Left ventricle myocardium inferior (tissue), 1 donor: ENCODE measurements at places on chromosomes 5 and 9. TPM values are rescaled to one million over a fixed set of nuclear protein-coding genes. Genes with fewer than 3 reads are reported as not detected.

DNA sequence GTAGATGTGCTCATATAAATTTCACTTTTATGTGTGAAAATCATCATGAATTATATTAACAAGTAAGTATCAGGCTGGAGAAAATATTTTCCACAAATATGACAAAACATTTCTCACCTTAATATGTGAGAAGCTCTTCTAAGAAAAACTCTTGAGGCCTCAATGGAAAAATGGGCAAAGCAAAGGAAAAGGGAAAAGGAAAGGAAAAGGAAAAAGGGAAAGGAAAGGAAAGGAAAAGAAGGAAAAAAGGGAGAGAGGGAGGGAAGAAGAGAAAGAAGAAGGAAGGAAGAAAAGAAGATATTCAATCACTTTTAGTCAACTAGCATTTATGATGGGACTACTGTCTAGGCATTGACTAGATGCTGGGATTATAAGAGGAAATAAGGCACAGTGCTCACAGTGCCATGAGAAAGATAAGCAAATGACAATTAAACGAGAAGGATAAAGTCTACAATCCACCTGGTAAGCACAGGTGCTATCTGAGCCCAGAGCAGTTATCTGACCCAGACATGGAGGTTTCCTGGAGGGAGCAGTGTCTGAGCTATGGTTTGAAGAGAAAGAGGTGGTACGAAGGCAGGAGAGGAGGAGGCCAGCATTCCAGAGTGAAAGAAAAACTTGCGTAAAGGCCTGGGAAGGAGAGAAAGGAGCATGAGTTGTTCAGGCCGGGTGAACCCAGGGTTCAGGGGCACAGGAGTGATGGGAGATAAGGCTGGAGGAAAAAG lies 18.3 kb upstream of the ACSL6 start:
- DNase-seq, result no peak

GRCh38 chr9:102609461-102609860 lies 385.7 kb upstream of the CYLC2 start:
- DNase-seq, result no peak

- DNase-seq, result peak; percentile 68
Observed at GRCh38 chr9:124284237-124284831, 26.6 kb downstream of the NEK6 start.

GRCh38 chr5:75002271-75002670 lies 50.1 kb downstream of the GCNT4 start:
- no peak for DNase-seq

DNA sequence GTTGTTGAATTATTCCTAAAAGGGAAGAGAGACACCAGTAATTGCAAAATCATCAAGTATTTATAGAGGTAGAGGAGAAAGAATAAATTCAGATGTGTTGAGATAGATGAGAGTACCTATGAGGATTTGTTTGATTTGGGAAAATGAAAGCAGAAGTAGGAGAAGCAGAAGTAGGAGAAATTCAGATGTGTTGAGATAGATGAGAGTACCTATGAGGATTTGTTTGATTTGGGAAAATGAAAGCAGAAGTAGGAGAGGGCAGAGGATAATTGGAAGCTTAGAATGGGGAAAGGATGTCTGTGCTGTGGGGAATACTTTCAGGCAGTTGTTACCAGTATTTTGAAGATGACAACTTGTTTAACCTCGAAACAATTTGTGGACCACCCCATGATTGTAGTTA lies 35.1 kb upstream of the ZCCHC7 start:
- no peak for DNase-seq

GRCh38 chr5:151351671-151352070 lies 4.3 kb upstream of the SLC36A2 start:
- DNase-seq, result no peak

DNA sequence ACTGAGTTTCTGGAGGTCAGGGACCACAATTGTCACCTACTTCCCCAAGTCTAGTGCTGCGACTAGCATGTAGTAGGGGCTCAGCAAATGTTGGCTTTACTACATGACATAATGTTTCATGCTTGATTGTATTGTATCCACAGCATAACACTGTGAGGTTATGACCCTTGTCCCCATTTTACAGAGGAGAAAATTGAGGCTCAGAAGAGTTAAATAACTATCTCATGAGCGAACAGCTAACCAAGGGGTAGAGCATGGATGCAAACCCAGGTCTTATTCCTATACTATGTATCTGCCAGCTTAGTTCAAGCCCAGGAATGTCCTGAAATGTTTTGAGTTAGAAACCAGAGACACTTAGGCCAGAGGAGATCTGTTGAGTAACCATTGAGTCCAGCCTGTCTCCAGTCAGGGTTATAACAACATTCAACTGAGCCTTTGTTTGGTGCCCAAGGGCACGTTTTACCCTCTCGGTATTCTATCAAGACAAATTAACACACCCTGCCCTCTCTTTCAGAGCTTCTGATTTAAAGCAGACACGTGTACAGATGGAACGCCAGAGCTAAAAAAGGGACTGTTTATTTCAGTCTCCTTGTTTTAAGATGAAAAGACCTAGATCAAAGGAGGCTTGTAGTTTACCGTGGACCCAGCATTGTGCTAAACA lies 16.5 kb downstream of the ANGPTL2 start:
- no peak for DNase-seq

DNA sequence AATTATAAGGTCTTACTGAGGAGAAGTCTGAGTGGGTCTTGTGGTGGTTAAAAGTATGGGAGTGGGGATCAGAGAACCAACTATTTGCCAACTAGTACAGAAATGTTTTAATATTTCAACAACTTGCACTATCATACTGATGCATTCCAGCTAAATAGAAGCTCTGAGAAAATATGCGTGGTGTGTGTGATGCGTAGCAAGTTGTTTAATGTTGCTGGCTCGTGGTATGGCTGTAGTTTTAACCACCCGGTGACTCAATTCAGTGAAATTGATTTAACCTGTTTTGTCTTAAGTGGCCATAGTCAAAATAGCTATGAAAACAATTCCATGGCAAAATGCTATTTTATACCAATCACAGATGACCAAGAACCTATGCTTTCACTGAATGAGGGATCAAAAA lies 176.5 kb upstream of the SLC24A2 start:
- no peak for DNase-seq

GRCh38 chr5:133556551-133556950 lies 55.8 kb downstream of the FSTL4 start:
- DNase-seq, result no peak

DNA sequence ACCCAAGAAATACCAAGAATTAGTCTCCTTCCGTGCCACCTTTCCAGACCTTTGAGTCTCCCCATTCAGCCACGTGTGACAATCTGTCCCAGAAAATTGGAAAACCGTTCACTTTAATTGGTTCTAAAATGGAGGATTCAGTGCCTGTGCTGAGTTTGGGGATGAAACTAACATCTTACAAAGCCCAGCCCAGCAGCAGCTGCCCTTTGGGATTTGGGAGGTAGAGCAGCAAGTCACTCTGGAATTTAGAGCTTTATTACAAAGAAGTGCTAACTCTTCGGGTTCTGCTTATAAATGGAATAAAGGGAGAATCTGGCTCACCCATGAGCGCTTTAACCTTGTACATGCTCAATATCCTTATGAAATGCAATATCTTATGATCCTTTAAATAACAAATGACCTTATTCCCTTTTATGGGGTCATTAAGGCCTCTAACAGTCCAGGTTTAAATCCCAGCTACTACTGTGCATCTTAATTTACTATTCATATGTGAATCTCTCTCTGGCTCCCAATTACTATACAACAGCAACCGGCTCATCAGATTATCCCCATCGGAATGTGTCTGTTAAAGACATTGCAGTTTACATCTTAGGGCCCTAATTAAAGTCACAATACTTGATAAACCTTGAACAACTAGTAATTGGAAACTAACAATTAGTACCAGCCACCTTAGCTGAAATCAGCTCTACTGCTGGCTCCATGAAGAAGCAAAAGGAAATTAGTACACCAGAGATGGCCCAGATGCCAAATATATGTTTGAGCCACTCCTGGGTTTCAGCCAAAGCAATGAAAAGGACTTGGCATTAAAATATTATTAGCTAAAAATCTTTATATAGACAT lies 271.8 kb upstream of the SMARCA2 start:
- no peak for DNase-seq

DNA sequence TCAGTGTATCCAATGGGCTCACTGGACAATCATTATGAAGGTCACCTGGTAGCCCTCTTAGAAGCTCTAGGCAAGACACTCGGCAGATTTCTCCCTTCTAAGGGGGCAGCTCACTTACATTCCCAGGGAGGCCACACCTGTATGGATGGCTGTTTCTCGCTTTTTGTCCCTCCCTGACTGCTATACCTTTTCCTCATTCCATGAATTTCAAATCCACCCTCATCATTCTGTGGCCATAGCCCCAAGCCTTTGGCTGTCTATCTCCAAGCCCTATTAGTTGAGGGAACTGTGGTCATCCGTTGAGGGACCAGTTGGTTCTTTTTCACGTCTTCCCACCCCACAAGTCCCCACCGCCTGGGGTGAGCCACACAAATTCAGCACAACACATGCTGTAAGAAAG lies 85.0 kb upstream of the RARS1 start:
- no peak for DNase-seq

DNA sequence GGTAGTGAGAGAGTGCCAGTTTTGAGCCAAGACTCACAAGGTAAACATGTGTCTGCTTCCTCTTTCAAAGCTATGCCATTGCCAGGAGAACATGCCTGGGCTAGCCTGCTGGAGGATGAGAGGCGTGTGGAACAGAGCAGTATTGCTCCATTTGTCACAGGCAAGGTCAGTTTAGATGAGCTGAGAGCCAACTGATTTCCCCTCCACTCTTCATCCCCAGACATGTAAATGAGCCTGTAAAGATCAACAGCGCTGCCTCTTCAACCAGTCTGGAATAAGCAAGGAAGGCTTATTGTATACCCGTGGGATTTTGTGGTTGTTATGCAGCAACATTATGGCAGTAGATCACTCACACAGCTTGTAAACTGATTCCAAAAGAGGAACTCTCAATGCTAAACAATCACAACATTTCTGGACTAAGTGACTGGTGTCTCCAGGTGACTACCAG lies 8.2 kb upstream of the GDNF start:
- no peak for DNase-seq

- DNase-seq, result no peak
Observed at GRCh38 chr5:128403333-128403732, 134.7 kb downstream of the FBN2 start.

DNA sequence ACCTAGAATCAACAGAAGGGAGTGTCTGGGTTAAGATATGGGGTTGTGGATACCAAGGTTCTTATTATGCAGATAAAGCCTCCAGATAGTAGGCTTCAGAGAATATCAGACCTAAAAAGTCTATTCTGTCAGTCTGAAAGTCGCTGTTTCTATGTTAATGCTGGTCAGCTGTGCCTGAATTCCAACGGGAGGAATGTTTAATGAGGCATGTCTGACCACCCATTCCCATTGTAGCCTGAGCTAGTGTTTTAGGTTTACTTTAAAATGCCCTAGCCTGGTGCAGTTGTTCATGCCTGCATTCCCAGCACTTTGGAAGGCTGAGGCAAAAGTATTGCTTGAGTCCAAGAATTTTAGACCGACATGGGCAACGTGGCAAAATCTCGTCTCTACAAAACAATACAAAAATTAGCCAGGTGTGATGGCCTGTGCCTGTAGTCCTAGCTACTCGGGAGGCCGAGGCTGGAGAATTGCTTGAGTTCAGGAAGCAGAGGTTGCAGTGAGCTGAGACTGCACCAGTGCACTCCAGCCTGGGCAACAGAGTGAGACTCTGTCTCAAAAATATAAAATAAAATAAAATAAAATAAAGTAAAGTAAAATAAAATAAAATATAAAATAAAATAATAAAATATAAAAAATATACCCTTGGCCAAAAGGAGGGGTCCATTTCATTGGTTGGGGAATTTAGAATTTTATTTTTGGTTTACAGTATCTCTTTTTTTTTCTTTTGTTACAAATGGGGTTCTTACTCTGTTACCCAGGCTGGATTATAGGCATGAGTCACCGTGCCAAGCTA lies 7.8 kb upstream of the SOX30 start:
- no peak for DNase-seq

GRCh38 chr9:86099701-86100364 lies 475 bp upstream of the GOLM1 start:
- peak; percentile 32 for DNase-seq

- no peak for DNase-seq
Observed at GRCh38 chr9:97045300-97045699, 6.4 kb upstream of the CTSV start.

DNA sequence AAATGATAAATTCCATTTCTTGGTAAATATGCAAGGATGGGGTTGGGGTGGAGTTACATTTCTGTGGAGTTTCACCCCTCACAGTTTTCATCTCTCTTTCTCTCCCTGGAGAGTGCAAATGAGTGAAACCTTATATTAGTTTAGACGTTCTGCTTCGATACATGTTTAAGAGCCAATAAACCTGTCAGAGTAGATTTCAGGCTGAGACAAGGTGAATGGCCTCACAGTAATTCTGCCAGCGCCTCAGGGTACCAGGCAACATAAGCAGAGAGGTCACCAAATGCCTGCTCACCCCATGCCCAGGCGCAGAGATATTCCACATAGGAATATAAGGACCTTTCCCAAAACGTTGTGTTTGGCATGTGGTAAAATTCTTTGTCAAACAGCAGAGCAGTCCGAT lies 154.9 kb upstream of the VLDLR start:
- no peak for DNase-seq

GRCh38 chr5:123351240-123351639 lies 72.0 kb downstream of the CEP120 start:
- no peak for DNase-seq

GRCh38 chr5:59275510-59276324 lies 617.8 kb downstream of the PDE4D start:
- DNase-seq, result peak; percentile 38

DNA sequence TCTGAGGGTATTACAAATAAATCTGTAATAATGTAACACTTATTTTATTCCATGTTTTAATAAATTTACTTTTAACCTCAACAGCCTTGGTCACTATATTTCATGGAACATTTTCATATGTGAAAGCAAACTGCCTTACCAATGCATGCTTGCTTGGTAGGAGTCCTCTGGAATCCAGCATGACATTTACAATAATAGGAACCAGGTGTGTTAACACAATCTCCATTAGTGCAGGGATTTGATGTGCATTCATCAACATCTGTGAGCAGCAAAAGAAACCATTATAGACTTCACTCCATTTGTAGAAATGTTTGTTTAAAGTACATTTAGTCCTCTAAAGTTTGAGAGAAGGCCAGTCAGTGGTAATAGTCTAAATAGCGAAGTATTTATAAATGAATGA lies 159.4 kb downstream of the FBN2 start:
- DNase-seq, result no peak

DNA sequence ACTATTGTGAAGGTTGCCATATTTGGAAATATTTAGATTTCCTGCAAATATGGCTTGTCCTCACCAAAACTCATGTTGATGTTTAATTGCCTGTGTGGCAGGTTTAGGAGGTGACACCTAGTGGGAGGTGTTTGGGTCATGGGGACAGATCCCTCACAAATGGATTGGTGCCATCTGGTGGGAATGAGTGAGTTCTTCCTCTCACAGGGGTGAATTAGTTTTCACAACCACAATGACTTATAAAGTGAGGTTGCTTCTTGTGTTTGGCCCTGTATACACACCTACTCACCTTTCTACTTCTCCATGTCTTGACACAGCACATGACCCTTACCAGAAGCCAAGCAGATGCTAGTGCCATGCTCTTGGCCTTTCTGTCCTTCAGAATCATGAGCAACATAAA lies 41.1 kb downstream of the ISOC1 start:
- DNase-seq, result no peak

PHF24 gene
- total RNA-seq, result 0.11 TPM

DNAJC21 gene
- 55.5 TPM for total RNA-seq

FOXD4L4 gene
- total RNA-seq, result not detected

PCDHGA10 gene
- 5.0 TPM for total RNA-seq

PKD2L2 gene
- 0.16 TPM for total RNA-seq

PPP3R2 gene
- not detected for total RNA-seq

PCDHGA12 gene
- 4.8 TPM for total RNA-seq

SPRY4 gene
- total RNA-seq, result 10.2 TPM

PDZD2 gene
- total RNA-seq, result 120 TPM

SLC25A2 gene
- total RNA-seq, result not detected

CYSRT1 gene
- 0.27 TPM for total RNA-seq

TLE1 gene
- 8.5 TPM for total RNA-seq
